ENCODE measurements at places on chromosomes 1 and 21.
A peak's percentile ranks its signal among the peaks of the same experiment; 100 is the strongest.

DNA sequence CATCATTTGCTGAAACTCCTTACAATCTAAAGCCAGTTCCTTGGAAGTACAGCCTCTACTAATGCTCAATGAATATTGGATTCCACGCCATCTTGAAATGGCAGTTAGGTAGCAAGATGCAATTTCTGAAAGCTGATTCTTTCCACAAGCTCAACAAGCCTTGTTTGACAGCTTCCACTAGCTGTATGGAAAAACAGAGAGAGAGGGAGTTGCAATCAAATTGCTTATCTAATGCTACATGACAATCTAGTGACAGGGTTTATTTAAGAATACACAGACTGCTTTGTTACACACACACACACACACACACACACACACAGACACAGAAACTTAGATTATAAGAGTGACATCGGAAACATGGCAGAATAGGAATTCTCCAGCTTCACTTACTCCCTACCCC lies 288.4 kb upstream of the DEPDC1 start:
- DNase-seq, result no peak

GRCh38 chr21:42117967-42118780 lies 47.1 kb downstream of the UMODL1 start:
- DNase-seq, result no peak

DNA sequence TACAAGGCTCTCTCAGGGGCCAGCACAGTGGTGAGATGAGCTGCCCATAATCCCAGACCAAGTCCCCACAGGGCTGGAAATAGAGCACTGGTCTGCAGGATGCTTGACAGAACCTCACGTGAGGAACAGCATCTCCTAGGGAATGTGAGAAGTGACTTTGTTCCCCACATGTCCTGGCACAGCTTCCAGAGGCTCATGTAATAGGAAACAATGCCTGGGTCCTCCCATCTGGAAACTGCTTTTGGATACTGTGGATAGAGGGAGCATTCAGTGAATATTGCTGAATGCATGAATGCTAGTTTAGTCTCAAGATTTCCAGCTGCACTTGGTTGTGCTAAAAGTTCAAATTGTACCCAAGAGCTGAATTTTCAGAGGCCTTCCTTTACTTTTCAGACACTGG lies 146.2 kb downstream of the TNR start:
- no peak for DNase-seq

DNA sequence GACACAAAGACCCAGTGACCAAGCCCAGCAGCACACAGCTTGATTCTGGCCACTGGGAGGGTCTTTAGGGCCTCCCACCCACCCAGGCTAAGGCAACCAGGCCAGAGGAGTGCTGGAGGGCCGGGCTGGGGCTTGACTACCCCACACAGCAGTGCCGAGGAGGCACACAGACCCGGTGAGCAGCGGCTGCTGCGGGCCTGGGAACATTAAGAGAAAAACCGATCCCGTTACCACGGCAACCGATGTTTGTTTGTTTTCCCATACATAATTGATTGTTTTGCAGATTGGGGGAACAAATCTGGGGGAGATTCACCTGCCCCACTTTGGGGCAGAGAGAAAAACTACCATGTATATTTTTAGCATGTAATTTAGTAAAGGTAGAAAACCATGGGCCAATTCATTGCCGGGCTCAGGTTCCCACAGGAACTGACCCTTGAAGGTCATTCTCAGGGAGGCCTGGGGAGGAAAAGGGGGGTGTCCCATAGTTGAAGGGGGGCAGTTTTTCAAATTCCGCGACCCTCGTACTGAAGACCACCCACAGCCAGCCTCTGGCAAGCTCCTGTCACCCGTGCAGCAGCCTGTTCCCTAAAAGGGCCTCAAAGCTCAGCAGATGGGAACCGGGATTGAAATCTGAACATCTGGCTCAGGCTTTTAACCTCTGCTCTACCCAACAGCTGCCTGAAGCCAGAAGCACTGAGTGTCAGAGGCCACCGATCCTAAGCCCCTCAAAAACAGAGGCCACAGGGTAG lies 35.3 kb downstream of the CHD5 start:
- no peak for DNase-seq

DNA sequence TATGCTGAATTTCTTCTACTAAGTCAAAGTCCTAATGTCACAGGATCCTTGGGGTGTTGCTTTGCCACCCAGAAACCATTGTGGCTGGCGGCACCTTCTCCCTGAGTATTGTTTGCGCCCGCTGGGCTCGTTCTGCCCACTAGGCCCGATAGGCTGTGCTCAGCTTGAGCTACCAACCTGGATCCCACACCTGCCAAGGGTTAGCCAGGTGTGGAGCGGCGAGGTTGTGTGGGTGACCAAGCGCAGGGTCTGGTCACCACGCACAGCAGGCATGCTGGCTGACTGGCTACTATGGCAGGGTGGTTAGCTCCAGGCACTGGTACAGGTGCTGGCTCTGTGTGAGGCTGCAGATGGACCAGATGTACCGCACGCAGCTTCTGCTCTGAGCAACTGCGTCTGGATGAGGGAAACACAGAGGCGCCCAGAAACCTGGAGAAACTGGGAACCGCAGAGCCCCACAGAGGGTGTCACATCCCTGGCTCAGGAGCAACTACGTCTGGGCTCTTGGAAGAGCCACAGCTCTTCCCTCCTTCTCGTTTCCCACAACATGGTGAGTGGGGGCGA lies 50.3 kb upstream of the SCYL3 start:
- DNase-seq, result no peak

DNA sequence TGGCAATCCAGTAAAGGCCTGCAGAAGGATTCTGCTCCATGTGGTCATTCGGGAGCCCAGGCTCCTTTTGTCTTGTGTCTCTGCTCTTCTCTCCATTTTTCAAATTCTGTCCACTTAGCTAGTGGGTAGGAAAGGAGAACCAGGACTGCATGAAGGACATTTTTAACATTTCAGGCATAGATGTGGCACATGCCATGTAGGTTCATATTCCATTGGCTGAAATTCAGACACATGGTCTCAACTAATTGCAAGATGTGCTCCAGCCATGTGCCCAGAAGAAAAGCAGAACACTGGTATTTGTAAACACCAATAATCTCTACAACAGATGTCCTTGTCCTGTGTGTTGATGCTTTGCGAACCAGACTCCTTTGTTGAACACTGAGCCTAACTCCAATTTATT lies 85.2 kb upstream of the WLS start:
- no peak for DNase-seq

DNA sequence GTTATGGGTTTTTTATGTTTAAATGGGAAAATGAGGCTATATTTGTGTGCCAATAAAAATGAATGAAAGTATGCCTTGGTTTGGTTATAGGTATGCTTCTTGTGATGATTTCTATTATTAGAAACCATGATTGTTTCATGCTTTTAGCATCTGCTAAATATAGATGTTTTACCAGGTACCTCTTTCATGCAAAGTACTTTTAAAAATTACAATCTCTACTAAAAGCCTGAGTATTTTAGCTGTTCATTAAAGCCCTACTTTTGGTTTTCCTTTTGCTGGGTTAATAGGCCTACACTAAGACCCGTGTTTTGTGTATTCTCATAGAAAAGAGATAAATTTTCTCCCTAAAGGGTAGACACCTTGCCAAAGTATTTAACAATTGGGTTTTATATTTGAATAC lies 32.0 kb downstream of the MTF2 start:
- DNase-seq, result no peak

GRCh38 chr21:44331650-44332307 lies 7.4 kb downstream of the CFAP410 start:
- no peak for DNase-seq

DNA sequence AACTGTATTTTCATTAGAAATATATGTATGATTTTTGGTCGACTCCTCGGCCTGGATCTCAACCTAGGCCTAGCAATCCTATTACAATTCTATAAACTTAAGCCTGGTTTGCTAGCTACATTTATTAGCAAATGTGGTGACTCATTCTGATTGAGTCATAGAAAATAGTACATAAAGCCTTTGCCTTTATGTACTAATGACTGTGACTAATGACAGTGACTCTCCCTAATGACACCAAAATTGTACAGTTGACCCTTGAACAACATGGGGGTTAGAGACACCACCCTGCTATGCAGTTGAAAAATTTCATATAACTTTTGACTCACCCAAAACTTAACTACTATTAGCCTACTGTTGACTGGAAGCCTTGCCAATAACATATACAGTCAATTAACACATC lies 78.9 kb downstream of the CLEC20A start:
- no peak for DNase-seq

DNA sequence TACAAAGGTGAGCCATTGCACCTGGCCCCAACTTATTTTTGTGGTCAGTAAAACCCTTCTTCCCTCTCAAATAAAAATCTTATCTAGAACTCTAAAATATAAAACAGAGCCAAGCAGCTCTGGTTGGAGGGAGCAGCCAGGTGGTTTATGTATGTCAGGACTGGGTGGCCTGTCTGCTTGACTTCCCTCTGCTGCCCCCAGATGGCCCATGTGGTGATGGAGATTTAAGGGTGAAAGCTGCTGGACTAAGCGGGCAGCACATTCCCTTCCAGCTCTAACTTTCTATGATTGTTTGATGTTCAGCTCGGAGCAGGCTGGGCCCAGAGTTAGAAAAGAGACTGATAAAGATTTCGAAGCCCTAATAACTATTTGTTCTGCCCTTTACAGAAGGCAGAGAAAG lies 11.9 kb upstream of the PAQR6 start:
- DNase-seq, result no peak

DNA sequence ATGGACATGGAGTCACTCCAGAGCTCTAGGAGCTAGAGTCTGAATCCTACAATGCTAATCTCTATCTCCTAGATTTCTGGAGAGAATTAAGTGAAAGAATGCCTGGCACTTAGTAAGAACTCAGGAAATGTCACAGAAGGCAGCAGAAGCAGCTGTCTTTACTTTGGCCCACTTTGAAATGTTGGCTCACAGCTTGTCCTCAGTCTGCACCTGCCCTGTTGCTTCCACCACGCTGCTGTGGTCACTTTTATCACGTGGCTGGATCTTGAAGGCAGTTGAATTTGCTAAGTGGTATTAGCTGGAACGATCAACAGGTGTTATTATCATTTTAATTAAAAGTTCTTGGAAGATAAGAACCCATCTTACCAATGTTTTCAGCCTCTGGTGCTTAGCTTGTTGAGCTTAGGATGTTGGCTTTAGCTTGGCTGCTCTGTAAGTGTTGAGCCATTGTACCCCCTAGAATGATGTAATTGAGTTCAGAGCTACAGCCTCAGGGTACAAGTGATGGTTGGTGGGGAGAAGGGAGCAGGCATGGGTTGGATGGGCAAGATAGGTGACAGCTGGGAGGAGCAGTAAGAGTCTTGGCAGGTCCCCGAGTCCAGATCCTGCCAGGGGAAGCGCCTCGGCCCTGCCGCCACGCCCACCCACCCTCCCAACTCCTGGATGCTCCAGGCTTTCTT lies 41.9 kb upstream of the EPS8L3 start:
- DNase-seq, result no peak

DNA sequence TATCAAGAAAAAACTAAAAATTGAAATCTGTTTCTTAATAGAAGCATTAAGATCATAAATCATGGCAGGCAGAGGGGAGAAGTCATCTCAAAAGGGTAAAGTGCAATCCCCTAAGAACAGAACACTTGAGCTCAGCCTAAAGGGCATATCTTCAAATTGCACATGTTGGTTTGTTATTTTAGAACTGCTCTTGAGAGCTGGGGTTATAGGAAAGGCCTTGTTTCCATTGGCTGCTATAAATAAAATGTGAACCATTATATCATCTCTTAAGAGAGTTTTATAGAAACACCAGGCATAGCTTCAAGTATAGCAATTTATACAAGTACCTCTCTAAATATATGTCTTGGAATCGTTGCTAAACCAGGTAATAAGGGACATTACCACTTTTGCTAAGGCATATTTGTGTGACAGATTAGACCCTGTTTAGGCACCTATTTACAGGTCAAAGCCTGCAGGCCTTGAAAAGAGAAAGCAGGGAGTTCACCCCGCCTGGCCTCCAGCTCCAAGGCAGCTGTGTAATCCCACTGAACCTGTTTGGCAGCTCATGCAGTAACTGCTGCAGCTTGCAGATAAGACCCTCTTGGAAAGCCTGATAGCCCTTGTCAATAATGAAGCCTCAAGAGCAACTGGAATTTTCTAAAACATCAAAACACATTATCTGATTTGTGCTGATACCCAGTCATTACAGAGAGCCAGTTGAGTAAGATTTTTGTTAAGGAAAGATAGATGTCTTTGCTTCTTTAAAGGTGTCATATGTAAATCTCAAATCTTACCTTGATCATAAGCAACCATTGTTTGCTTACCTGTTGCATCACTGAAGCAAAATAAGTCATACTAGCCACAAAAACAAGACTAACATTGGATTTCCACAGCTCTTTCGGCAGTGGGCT lies 24.2 kb upstream of the SYDE2 start:
- peak; percentile 68 for DNase-seq

GRCh38 chr1:17735793-17736192 lies 19.3 kb upstream of the ACTL8 start:
- no peak for DNase-seq

DNA sequence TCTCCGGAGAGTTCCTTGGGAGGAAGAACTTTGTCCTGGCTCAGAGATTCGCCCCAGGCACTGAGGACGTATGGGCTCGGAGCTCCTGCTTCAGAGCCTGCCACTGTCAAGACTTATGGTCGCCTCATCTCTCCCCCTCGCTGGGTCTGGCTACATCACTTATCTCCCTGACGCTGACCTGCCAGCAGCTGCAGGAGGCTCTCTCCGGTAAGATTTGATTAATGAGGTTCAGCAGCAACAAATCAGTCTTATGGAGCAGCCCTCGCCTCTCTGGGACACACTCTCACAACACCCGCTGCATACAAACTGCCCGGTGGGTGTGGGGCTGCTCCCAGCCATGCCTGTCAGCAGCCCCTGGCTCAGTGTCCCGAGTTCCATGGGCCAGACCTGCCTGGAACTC lies 297.8 kb downstream of the RRAGC start:
- no peak for DNase-seq

DNA sequence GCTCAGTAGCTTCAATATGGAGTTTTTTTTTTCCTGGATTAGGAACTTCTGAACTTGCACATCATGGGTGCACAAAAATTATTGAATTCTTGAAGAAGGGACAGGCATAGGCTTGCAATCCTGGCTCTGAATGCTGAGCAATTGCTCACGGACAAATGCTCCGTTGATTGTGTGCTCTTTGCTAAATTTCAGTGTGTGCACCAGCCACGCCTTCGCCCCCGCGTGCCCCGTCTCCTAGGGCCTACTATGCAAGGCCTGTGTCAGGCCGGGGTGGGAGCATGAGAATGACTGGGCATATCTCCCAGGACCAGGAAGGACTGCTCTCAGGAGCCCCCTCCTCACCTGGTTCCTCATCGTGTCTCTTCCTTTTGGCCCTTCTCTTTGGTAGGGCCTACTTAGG lies 17.4 kb downstream of the IL6R start:
- DNase-seq, result no peak

GRCh38 chr1:23483321-23484252 lies at the start of gene ASAP3:
Gene ASAP3 (minus strand): TSS chr1:23484179. CDS start chr1:23484133, 46 bp downstream.
- no peak for DNase-seq

- no peak for DNase-seq
Measured at GRCh38 chr1:44152692-44153091, 11.3 kb upstream of the KLF18 start.

- DNase-seq, result no peak
Measured at GRCh38 chr1:95542936-95543335, 308.9 kb downstream of the RWDD3 start.

- DNase-seq, result no peak
Measured at GRCh38 chr1:12420171-12420570, 190.3 kb downstream of the VPS13D start.
